ENCODE measurements at places on chromosomes 2 and 18. TPM values are rescaled to one million over a fixed set of nuclear protein-coding genes. Genes with fewer than 3 reads are reported as not detected.
A peak's percentile ranks its signal among the peaks of the same experiment; 100 is the strongest.

DNA sequence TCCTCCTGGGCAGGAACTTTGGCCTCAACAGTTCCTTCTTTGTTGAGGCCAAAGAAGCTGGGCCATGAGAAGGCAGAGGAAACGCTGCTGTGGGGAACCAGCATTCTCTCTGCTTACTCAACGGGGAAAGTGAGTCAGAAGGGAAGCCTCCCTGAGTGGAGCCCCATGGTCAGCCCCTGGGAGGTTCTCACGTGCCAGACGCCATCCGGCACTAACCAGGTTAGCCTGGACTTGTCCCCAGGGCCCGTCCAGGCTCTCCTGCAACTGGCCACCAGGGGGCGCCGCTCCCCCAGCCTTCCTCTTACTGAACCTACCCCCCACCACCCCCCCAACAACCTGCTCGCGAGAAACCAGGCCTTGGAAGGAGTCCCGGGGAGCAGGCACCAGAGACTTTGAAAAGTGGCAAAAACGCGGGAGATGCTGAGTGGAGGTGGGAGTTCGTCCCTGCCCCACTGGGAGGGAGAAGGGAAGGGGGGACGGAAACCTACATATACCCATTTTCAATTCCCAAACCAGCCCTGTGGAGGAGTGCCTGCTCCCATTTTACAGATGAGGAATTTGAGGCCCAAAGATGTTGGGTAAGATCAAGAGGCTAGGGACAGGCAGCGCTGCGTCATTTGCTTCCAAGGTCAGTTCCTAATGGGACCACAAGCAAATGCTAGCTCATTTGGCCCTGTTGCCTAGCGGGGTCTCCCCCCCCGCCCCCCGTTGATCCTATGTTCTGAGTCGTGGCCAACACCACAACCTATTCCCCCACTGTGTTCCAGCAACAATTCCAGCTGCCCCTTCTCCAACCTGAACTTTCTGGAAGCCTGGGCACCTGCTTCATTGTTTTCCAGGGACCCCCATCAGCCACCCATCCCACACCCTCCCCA, 20.0 kb downstream of the TEX44 start:
- peak; percentile 98 for DNase-seq

- DNase-seq = peak; percentile 82
These were observed 67.2 kb upstream of the SMAD7 start for GRCh38 chr18:49017813-49018553.

- no peak for DNase-seq
These were observed 21.1 kb downstream of the ARHGAP15 start for GRCh38 chr2:143150287-143150686.

DNA sequence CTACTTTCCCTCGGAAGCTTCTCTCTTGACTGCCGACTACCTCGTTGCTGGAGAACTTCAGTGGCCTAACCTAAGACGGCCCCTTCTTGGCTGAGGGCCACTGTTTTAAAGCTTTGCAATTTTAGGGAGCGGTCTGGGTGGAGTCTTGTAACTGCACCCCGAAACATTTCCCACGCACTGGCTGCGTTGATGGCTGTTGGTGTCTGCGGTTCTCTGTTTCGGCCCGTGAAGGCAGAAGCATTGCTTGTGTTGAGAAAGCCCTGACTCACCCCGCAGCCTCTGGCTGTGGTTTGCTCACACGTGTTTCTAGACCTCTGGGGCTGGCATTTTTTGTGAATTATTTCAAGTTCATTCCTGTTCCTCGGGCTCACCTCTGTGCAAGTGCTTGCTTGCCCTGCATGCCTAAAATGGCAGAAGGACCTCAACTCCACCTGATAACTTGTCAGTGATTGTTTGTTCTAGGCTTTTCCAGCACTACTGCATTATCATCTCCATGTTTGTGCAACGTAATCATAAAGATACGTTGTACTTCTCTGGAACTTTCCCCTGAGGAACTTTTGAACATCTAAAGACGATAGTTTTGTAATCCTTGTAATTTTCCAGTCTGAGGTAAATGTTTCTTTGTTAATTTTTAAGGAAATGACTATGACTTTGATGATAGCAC, 94.2 kb upstream of the DLX2 start:
- no peak for DNase-seq

DNA sequence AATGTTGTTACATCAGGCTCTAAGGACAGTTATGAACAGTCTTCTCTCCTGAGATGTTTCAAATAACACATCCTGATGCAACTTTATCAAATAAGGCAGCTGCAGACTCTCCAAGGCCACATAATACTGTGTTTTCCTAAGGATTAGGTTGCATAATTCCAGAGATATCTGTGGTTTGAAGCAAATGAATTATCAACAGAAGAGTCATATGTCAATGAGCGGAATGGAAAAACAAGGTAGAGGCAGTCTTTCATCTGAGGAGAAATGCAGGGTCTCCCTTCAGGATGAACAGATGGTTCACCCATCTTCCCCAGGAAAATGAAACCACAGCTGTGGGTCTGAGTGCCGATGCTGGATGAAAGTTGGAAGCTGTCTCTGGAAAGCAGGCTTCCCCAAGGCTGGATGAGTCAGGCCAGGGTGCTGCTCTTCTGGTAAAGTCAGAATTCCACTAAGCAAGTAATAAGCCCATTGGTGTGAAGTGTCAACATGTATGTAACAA, 22.2 kb downstream of the LYG1 start:
- DNase-seq = no peak

DNA sequence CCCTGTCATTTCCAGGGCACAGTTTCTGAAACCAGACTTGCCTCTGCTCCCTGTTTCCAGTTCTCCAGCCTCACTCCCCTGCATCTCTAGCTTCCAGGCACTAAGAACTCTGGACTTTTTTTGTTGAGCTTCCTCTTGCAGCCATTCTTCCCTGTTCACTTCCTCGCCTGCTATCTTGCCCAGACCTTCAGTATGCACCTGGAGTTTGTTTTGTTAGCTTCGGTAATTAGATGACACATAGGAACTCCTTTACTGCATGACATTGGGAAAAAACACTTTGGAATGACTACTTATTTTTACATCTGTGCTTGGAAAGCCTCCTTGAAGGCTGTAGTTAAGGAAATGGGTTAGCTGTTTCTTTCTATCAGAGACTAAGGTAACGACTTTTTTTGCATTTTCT, 35.2 kb downstream of the OTOF start:
- peak; percentile 11 for DNase-seq

DNA sequence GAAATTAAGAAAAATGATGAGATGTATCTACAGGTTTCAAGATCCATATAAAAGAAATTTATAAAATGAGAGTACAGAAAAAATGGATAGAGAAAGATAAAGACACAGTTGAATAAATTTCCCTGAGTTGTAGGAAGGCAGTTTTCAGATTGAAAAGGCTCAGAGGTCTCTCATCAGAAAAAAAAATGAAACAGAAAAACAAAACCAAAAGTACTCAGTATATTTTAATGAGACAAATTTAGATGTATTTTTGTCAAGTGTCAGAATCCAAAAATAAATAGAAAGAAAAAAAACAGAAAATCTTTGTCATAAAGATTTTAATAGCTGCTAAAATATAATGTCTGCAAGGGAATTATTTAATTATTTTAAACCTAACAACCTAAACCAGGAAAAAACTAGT, 520.5 kb downstream of the KCNJ3 start:
- no peak for DNase-seq

DNA sequence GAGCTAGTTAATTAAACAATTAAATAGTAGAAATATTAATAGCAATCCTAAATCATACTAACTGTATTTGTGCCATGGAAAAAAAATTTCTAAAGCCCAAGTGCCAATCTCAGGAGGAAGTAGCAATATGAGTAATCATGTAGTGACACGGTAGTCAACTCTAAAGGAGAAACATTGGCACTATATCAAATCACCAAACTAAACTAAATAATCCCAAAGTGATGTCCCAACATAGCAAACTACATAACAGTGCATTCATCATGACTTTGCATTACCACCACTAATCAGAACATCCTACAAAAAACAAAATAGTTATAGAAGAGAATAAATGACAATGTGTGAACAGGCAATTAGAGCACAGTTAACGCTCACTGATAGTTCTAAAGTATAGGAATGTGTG, 195.1 kb downstream of the EXOC6B start:
- no peak for DNase-seq

DNA sequence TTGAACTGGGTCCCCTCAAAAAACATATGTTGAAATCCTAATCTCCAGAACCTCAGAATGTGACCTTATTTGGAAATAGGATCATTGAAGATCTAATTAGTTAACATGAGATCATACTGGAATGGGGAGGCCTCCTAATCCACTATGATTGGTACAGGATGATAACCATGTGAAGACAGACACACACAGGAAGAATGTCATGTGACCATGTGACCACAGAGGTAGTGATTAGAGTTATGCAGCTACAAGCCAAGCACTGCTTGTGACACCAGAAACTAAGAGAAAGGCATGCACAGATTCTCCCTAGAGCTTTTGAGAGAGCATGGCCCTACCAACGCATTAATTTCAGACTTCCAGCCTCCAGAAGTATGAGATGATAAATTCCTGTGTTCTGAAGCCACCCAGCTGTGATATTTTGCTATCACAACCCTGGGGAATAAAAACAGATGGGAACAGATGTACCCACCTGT, 47.0 kb upstream of the TGIF1 start:
- DNase-seq = no peak

DNA sequence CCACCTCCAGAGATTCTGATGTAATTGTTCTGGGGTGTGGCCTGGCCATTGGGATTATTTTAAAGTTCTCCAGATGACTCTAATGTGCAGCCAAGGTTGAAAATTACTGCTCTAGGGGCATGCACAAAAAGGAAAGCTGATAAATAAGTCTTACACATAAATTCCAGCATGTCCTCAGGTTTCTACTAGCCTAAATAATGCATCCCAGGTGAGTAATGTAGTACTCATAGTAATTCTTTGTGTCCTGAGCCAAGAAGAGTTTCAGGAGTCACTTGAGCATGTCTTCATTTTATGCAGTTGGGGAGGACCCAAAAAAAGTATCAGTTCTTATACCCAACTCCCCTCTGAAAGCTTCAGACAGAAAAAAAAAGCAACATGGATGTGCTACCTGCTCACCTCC, 130.1 kb upstream of the SP5 start:
- DNase-seq = no peak

DNA sequence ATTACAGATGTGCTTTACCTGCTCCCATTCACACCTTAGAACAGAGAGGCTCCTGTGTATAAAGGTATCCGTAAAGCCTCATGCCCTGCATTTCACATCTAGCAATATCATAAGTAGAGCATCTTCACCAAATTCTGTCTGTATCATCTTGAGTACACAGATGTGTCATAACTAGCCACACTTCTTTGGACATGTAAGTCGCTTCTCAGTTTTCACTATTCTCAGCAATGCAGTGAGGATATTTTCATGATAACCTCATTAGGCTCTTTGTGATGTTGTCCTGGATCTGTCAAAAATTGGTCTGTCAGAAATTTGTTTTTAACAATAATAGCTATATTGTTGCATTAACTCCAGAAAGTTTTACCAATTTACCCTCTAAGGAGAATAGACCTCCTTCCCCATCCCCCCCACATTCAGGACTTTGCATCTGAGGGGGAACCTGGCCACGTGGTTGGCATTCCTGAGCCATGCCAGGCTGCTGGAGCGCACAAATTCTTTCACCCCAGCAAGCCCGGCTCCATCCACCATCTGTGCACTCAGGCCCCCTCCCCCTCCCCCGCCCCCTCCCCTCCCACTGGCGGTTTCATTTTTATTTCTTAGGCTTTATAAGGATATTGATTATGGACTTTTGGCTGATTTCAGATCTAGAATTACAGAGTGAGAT, 34.1 kb downstream of the AGAP1 start:
- DNase-seq = no peak

DNA sequence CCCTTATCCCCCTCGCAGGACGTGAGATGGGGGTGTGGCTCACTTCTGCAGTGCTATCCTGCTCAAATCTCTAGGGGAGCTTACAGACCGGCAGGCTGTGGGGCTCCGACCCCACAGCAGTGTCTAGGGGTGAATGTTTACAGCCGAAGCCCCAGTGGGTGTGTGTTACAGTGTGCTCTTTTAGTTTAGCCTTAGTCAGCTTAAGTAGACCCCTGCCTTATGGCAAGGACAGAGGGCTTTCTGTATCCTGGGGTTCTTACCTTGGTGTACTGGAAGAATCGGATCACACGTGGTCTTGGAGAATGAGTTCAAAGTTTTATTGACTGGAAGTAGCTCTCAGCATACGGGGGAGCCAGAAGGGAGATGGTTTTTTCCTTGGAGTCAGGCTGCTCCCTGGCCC, 348.2 kb upstream of the GYPC start:
- DNase-seq = no peak

- DNase-seq = no peak
These were observed 58.1 kb downstream of the PAX3 start for GRCh38 chr2:222240676-222241049.

- DNase-seq = no peak
These were observed 57.8 kb upstream of the IGFBP2 start for GRCh38 chr2:216575465-216575864.

DNA sequence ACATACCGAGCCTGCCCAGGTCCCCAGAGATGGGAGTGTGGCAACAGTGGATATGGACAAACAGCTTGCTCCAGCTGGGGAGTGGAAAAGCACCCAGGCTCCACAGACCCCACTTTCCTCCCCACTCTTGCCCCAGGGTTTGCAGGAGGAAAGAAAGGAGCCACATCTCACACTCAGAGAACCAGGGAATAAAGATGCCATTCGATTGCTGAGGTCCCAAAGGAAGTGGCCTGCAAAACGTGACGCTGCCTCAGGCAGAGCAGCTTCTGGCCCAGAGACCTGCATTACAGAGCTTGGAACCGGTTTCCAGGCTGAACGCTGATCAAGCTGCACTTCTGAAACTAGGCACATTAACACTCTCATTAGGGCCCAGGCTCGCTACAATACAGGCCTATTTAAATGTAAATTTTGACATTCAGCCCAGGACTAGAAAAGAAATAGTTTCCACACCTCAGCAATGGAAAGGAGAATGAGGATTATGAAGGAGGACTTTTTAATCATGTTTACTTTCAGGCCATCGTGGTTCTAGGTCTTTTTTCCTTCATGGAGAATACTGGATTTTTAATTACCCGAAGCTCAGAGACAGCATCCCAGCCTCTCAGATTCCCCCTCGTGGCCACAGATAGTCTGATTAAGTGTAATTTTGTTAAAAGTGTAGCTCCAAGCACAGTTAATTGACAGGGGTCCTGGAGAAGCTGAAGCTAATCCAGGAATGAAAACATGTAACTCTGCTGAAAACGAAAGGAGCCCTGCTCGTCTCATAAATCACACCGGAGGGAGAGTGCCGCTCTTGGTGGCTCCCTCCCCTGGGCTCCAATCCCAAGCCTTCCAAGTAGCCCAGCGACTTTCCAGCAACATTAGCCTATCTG, 221.3 kb upstream of the RAB6C start:
- DNase-seq = no peak

GRCh38 chr18:77008576-77009315, 123.8 kb downstream of the MBP start:
- DNase-seq = no peak

DNA sequence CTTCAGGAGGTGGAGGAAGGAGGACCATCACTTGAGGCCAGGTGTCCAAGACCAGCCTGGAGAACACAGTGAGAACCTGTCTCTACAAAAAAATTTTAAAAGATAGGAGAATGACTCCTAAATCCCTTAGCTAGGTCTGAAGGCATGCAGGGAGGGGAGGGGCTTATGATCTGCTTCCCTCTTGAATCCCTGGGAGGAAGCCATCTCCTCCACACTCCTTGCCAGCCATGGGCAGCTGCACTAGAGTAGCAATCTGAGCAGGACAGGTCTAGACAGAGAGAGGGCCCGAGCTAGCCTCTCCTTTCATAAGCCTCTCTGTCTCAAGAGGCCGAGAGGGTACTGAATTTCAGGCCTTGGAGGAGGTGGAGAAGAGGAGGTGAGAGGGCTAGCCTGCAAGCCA, 42.5 kb downstream of the DAPL1 start:
- no peak for DNase-seq

Gene MBD2
- total RNA-seq = 153 TPM

Gene CDH20
- total RNA-seq = 0.74 TPM

Gene PKDCC
- total RNA-seq = 289 TPM

Gene NAT8
- not detected for total RNA-seq

Gene GPR75
- total RNA-seq = 2.5 TPM

Gene CNRIP1
- 31.6 TPM for total RNA-seq

Data from mesenteric fat pad (tissue), 1 donor.